Eye (tissue), 1 donor: ENCODE measurements at places on chromosomes 12 and 14.

GRCh38 chr12:49000346-49000745 lies 1.2 kb upstream of the DDN start:
- DNase-seq, result no peak

DNA sequence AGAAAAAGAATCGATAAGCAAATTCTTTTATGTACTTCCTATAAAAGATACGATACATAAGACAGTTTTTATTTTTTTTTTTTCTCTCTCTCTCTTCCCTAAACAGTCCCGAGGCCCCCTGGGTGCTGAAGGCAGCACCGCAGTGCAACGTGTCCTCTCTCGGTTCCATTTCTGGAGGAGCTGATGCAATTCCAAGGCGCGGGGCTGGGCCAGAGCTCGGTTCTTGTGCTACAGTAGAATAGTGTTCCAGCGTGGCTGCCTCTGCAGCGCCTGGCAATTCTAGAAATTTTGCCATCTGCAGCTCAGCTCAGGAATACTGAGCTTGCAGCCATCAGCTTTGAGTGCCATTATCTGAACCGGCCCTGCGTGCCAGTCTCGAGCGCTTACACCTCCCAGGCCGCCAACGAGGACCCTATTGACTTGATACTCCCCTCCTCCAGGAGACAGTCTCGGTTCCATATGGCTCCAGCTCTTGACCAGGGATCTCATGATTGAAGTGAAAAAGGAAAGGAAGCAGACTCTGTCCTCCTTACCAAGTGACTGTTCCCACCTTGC lies 630 bp downstream of the ALDH1L2 start:
- DNase-seq, result peak; percentile 66

GRCh38 chr14:66443785-66444184 lies 42.4 kb upstream of the CCDC196 start:
- no peak for DNase-seq

DNA sequence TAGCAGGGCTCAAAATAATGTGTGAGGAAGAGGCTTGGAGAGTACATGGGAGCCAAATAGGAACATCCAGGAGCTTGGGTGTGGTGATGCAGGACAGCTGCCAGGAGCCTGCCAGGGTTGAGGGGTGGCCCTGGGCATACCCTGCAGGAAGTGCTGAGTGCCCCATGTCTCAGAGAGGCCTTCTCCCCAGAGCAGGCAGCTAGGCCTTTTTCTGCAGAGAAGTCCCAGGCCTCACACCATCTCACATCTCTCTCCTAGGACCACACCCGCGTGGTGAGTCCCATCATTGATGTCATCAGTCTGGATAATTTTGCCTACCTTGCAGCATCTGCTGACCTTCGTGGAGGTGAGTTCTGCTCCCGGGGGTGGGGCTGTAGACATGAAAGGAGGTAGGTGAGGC lies 66.9 kb downstream of the ERH start:
- no peak for DNase-seq

- DNase-seq, result no peak
Observed at GRCh38 chr14:76946753-76947077, 81.8 kb downstream of the IRF2BPL start.

DNA sequence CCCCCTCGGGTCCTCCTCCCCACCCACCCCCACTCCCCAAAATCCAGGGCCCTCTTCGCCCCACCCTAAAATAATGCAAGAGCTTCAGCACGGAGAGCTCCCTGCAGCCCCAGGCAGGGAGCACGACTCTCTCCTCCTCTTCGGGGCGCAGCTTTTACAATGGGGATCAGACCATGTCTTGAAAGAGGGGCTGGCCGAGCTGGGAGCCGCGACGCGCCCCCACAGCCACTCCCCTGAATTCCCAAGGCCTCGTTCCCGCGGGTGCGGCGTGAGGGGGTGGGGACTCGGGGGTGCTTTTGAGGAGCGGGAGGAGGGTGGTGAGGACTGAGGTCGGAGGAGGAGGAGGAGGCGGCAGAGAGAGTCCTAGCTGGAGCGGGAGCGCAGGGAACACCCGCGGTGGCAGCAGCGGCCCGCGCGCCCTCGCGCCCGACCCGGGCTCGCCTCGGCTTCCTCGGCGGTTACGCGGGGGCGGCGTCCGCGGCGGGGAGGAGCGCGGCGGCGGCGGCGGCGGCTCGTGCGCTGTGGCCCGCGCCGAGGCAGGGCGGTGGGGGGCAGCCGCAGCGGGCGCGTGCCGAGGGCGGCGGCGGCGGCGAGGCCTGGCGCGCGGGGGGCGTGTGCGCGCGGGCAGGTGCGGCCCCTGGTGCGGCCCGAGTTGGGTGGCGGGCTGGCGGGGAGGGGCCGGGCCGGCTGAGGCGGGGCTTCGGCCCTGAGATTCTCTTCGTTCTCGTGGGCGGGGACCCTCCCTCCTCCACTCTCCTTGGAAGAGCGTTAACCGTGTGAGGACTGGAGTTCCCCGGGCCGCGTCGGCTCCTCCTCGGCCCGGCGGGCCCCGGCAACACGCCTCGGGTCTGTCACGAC lies at the start of gene ANKS1B:
TSS of gene ANKS1B (minus strand) at position 666 of the 858 bp plus-strand sequence. CDS start 699 bp downstream, outside the sequence.
- peak; percentile 90 for DNase-seq

DNA sequence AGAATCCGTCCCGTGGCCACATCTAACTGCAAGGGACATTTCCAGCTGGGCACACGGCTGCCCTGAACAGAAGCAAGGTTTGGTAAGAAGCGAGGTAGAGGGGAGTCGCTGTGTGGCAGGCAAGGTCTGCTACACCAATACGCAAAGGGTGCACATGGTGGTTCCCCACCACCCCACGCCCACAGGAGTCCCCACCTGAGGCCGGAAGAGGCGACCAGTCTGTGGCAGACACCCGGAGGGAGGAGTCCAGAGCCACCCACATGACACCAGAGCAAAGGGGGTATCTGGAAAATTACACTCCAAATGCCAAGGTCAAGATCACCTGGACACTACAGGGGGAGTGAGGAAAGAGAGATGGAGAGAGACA lies 47.1 kb upstream of the GALNT9 start:
- no peak for DNase-seq

DNA sequence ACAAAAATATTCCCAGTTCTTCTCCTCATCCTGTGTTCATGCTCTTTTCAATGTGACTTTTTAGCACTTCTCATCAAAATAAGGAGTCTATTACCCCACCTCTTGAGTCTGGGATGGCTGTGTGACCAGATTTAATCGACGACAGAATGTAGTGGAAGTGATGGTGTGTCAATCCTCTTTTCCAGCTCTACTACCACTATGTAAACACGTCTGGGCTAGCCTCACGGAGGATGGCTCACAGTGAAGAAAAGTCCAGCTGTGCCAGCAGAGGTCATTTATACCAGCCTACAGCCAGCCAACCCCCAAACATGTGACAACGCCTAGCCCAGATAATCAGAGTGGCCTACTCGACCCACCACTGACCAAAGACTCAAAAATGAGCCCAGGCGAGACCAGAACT lies 37.3 kb upstream of the FGF6 start:
- no peak for DNase-seq

GRCh38 chr12:15007551-15007950 lies 34.7 kb downstream of the PDE6H start:
- no peak for DNase-seq

DNA sequence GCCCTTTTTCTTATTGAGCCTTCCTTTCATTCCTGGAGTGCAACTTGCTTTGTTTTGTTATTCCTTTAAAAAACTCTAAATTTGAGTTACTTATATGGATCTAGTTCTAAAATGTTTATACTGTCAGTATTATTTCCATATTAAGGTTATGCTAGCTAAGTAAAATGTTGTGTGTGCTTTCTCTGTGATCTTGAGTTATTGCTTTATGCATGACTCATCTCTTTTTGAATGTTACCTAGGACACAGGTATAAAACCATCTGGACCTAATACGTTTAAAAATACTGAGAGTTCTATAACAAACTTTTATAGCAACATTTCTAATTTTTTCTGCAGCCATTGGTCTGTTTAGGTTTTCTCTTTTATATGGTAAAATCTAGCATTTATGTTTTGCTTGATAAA lies 132.8 kb upstream of the LGR5 start:
- no peak for DNase-seq

- DNase-seq, result peak; percentile 59
Observed at GRCh38 chr14:101191101-101191720, 287.7 kb upstream of the RTL1 start.

GRCh38 chr12:130333341-130333740 lies 4.3 kb upstream of the PIWIL1 start:
- no peak for DNase-seq

GRCh38 chr14:63705561-63706070 lies 22.2 kb downstream of the SGPP1 start:
- no peak for DNase-seq

DNA sequence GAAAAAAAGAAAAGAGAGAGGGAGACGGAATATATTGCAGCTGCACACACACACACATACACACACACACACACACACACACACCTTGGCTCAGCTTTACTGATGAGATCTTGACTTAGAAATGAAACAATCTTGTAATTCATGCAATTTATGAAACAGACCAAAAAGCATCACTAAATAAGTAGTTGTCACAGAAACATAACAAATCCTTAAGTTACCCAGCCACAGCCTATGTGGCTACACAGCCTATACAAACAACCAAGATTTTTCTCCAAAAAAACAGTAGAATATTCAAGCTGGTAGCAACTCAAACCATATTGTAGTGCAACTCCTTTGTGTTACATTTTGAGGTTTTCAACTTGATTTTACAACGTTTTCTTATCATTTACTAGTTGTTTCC lies 37.9 kb upstream of the GNG2 start:
- no peak for DNase-seq

- no peak for DNase-seq
Observed at GRCh38 chr14:21846227-21846885, 172.7 kb upstream of the OR4E1 start.

DNA sequence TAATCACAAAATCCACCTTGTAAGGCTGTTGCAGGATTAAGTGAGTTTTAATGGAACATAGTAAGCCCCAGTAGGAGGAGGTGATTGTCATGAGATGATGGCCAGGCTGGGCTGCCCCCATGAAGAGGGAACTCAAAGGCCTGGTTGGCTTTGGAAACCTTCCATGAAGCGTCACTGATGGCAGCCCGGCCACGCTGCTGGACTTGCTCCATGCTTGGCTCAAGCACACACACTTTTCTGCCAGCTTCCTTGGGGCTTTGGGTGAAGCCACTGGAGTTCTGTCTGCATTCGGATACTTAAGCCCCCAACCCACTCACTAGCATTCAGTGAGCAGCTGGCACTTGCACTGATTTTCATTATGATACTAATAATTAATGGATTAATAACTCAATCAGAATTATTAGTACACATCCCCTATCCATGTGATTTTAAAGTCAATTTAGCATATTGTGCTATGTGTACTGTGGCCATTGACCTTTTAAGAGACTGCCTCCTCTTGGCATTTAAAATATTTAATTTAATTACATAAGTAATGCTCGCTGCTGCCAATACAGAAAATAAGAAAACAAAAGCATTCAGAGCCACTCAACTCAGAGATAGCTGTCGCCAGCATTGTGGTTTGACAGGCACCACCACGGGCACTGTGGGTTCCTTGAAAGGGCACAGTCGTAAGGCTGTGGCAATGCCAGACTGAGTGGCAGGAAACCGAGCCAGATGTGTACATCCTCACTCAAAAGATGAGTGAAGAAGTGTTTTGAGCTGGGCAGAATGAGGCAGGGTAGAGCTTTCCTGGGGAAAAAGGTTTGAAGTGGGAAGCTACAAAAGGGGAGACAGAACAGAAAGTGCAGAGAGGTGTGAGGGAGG lies 15.9 kb downstream of the KRT85 start:
- no peak for DNase-seq

DNA sequence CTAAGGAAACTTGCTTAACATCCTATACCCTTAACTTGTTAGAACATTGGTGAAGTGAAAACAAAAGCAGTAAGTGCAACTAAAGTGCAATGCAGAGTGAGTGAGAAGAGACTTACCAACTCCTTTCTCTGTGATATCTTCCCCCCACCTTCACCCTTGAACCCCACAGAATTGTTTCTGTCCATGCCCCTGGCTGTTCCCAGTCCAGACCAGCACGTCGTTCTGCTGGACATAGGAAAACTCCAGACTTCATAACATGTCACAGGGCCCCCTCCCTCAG lies 91.9 kb downstream of the DAD1 start:
- DNase-seq, result no peak

DNA sequence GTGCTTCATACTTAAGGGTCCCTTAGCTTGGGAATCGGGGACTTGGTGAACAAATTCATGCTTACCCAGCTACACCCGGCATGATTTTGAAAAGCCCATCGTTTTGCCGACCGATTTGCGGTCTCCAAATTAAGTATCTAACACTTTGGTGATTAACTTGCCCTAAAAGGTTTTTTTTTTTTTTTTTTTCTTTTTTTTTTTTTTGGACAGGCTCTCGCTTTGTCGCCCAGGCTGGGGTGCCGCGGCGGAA lies 843 bp upstream of the HSP90AA1 start:
- DNase-seq, result no peak

DNA sequence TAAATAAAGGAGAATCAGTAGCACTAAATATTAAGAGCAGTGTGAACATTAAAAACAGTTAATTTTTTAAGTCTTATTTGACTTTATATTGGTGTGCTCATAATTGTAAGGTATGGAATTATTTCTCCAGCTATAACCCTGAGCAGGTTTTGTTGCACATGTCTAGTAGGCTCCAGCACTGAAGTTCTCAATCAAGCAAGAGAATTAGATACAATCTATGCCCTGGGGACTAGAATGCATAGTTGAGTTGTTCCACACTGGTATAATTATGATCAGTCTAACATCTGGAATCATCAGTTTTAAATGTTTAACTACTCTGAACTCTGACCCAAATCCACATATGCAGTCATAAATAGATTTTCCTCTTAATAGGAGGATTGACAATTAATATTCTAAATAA lies 257.8 kb upstream of the ARHGAP5 start:
- DNase-seq, result peak; percentile 33

GRCh38 chr14:104883681-104884361 lies 18.8 kb downstream of the CEP170B start:
- no peak for DNase-seq

DNA sequence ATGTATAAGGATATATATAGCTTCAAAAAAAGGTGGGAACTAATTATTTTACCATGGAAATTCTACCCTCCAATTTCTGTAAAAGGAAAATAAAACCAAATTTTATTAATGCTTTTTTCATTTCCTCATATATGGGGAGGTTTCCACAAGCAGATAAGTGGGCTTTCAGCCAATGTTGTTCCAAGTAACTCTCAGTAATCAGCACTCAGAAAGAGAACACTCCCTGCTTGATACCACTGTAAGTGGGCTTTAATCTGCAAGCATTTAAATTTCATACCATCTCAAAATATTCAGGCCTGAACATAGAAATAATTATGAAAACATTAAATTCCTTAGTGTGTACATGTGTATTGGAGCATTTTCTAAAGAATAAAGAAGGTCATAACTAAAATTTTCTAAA lies 827.6 kb downstream of the C12orf50 start:
- no peak for DNase-seq
